ENCODE measurements at places on chromosomes 3 and 15. TPM values are rescaled to one million over a fixed set of nuclear protein-coding genes. Genes with fewer than 3 reads are reported as not detected.

ADAMTS17 gene
- 2.5 TPM for polyA plus RNA-seq

GPR87 gene
- not detected for polyA plus RNA-seq

FHIT gene
- polyA plus RNA-seq, result 28.2 TPM

FES gene
- 17.2 TPM for polyA plus RNA-seq

MINAR1 gene
- polyA plus RNA-seq, result 1.1 TPM

RTP4 gene
- 0.73 TPM for polyA plus RNA-seq

SLC22A14 gene
- 0.36 TPM for polyA plus RNA-seq

TMIE gene
- 1.3 TPM for polyA plus RNA-seq

TLR9 gene
- 0.09 TPM for polyA plus RNA-seq

SCAANT1 gene
- polyA plus RNA-seq, result 0.61 TPM

PRSS50 gene
- 5.1 TPM for polyA plus RNA-seq

CLASP2 gene
- 68.2 TPM for polyA plus RNA-seq

C15orf62 gene
- 5.0 TPM for polyA plus RNA-seq

SERINC4 gene
- not detected for polyA plus RNA-seq

AMIGO3 gene
- 2.3 TPM for polyA plus RNA-seq

- no peak for DNase-seq
Measured at GRCh38 chr3:169348929-169349621, 314.4 kb downstream of the MECOM start.

DNA sequence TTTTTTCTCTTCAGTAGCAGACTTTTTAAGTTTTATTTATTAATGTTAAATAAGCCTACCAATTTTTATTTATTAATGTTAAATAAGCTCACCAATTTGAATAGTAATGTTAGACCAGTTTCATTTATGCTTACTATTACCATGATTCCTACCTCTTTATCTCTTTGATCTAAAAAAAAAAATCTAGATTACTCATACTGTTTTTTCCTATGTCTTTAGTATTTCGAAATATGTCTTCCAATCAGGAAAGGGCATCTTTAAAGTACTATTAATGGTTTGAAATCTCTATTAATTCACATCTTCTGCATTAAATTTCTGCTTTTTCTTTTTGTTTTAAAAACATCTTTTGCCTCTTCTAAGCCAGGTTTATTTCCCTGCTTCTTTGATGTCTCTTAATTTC lies 27.5 kb upstream of the MAPKBP1 start:
- DNase-seq, result no peak

DNA sequence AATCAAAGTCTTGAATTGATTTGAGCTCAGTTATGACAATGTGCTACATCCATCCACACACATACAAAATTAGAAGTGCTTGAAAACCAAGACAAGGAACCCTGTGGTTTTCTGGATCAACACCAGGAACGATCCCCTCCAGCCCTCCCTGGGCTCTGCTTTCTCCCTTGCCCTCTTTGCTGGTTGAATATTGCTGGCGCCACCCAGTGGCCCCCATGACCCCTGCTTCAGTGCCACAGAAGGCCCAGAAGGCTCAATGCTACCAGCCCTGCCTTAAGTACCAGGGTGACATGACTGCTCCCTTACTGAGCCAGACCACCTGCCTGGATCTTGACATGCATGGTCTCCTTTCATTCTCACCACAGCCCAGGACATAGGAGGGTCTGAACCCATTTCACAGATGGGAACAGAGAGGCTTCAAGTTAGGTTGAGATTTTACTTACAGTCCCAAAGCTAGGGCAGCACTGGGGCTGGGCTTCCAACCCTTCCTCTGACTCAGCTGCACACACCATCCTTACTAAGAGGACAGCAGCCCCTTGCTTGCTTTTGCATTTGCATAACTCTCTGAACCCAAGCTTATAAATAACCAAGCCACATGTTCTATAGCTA lies 15.0 kb downstream of the IL12A start:
- DNase-seq, result no peak

- no peak for DNase-seq
Measured at GRCh38 chr3:142287866-142288638, 62.7 kb upstream of the GK5 start.

GRCh38 chr3:58529516-58530353 lies 7.3 kb downstream of the ACOX2 start:
- no peak for DNase-seq

DNA sequence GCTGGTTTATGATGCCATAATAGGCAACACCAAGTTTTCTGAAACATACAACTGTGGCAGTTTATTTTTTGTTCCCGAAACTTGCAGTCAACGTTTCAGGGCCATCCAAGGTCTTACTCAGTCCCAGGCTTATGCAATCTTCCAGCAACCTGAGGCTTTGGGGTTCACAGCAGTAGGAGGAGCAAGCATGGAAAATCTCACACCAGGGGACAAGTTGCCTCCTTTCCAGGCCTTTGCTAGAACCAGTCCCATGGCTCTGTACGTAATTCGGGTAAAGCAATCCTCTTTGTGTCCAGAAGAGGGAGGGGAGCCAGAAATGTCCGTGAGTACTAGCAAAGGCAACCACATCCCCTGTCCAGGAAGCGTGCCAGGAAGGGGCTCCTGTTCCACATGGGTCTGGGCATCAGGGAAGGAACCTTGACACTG lies 4.7 kb upstream of the FAM240A start:
- DNase-seq, result no peak

GRCh38 chr3:52144034-52144795 lies 10.0 kb downstream of the POC1A start:
- peak; percentile 69 for DNase-seq

- DNase-seq, result no peak
Measured at GRCh38 chr3:76024640-76025039, 239.3 kb upstream of the ZNF717 start.

- DNase-seq, result no peak
Measured at GRCh38 chr3:3127432-3128010, 781 bp downstream of the TRNT1 start.

GRCh38 chr3:122387709-122388108 lies 3.7 kb downstream of the FAM162A start:
- DNase-seq, result no peak

DNA sequence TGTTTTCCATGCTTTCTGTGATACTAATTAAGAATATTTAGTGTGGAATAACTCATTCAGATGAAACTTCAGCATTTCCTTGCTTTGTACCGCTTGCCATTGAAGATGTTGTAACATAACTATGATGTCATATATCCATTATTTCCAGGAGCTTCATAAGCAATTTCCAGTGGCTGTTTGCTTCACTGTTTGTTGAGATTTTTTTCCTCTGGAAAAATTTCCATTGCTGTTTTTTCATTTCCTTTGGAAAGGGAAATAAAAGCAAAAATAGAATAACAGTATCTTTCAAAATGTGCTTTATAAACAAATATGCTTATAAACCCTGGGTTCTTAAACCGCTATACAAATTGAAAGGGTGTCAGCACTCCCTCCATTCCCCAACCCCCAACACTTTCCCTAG lies 319.6 kb upstream of the SEMA6D start:
- no peak for DNase-seq

GRCh38 chr3:179865861-179866505 lies 170.8 kb downstream of the PEX5L start:
- DNase-seq, result peak; percentile 17

GRCh38 chr15:35506272-35506870 lies 39.6 kb downstream of the DPH6 start:
- DNase-seq, result peak; percentile 70

DNA sequence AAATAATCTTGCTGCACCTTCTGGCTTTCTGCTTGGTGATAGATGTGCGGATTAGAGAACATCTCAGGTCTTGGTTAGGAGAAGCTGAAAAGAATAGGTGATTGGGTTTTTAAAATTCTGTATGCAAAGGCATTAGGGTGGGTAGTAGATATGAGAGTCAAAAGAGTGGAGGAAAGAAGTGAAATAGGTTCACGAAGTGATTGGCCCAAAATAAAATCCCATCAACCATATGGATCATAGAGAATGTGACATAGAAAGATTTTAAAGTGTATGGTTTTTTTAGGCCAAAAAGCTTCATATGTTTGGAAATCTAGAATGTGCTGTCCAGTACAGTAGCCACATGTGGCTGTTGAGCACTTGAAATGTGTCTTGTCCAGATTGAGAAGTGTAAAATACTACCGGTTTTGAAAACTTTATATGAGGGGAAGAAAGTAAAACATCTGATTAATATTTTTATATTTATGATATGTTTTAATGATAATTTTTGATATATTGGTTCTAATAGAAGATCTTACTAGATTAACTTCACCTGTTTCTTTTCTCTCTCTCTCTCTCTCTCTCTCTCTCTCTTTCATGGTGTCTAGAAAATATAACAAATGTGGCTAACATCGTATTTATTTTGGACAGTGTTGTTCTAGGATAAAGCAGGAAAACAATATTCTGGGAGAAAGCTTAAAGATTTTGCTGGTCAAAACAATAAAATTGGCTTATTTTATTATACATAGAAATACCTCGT lies 2.9 kb downstream of the MBNL1 start:
- DNase-seq, result no peak

DNA sequence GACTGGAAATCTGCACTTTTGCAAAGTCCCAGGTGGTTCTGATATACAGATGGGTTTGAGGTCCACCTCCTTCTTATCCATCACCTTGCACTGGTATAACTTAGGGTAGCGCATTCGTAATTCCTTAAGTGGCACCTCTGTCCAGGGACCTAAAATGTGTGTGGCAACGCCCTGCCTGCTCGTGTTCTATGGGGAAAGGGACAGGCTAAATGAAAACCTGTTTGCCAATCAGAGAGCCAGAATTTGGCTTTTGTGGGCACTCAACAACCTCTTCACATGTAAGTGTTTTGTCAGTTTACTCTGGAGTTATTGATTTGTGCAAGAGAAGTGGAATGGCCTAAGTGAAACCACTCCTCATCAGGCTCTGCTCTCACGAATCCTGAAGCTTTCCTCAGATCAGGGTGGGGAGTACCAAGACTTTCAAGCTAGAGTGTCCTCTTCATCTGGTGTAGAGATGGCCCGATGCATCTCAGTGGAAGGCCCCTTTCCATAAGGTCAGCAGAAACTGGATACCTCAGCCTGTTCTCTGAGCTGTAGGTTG lies 138.3 kb downstream of the ALDH1A2 start:
- DNase-seq, result no peak

GRCh38 chr15:45641374-45641781 lies 6.5 kb downstream of the SQOR start:
- DNase-seq, result no peak

GRCh38 chr15:81895723-81896122 lies 150.1 kb downstream of the MEX3B start:
- no peak for DNase-seq

DNA sequence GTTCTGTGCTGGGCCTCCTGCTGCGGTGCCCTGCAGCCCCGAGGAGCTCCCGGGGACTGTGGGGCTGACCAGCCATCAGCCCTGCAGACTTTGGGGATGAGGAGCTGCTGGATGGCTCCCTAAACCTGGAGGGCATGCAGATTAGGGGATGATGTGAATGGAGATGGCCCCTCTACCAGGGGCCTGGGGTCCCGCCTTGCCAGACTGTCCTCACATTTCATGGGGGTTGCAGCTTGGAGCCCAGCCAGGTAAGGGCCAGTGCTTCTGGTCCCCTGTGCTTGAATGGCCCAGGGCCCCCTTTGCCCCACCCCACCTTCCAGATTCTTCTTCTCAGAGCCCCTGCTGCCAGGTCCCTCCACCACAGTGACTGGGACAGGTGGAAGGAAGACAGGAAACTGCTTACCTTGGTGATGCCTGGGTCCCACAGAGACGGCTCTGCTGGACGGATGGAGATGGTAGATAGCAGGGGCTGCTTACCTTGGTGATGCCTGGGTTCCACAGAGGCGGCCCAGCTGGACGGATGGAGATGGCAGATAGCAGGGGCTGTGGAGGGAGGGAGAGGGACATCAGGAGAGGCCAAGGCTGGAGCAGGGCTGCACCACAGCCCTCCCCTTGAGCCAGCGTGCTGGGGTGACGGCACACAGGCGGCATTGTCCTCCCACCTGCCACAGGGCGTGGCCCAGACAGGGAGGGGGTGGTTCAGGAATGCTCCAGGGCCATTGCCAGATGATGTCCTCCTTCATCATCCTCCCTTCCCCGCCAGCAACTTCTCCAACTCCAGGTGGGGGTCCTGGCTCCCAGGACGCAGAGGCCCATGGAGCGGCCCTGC lies at the start of gene SPTBN5:
TSS of gene SPTBN5 (minus strand) at position 632 of the 829 bp plus-strand sequence. CDS start at position 76, 556 bp downstream.
- DNase-seq, result no peak

GRCh38 chr3:64220161-64220914 lies 4.9 kb downstream of the PRICKLE2 start:
- DNase-seq, result no peak

GRCh38 chr3:149620291-149621020 lies 37.4 kb downstream of the WWTR1 start:
- DNase-seq, result no peak

- no peak for DNase-seq
Measured at GRCh38 chr3:58066842-58067241, 58.6 kb downstream of the FLNB start.

- no peak for DNase-seq
Measured at GRCh38 chr15:33865416-33865815, 102.9 kb upstream of the CHRM5 start.

- DNase-seq, result no peak
Measured at GRCh38 chr3:174208161-174208560, 651.0 kb upstream of the NAALADL2 start.

DNA sequence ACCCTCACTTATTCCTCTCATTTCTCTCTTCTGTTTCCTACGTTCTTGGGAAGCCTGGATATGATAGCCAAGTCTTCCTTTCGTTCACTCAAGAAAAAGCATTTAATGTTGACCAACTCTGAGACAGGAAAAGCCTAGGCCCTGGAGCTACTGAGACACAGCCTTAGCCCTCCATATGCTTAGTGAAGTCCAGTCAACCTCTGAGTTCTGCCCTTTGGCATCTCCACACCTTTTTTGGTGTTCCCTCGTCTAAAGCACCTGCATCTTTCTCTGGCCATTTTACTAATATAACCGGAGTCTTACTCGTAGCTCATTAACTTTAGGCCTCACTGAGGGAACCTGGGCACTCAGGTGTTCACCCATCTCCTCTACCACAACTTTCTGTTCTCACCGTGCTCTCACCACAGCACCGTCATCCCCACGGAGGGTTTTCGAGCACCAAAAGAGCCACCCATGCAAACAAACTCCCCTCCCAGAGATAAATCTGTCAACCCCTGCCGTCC lies 632 bp downstream of the MTHFS start:
- peak; percentile 9 for DNase-seq

DNA sequence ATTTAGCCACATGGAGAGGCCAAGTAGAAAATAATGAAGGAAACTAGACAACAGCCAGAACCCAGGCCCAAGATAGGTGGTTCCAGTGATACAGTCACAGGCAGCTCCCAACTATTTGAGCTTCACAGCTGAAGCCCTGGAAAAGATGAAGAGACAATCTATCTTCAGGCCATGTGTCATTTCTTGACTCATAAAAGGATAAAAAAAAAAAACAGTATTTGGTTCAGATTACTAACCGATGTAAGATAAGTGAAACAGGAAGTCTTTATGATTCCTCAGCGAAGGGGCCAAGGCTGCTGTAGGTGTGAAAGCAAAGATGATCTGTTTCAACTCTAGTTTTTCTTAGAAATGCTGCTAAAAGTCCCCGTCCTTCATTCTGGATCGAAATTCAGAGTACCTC lies 394.6 kb downstream of the ZNF385D start:
- DNase-seq, result no peak

DNA sequence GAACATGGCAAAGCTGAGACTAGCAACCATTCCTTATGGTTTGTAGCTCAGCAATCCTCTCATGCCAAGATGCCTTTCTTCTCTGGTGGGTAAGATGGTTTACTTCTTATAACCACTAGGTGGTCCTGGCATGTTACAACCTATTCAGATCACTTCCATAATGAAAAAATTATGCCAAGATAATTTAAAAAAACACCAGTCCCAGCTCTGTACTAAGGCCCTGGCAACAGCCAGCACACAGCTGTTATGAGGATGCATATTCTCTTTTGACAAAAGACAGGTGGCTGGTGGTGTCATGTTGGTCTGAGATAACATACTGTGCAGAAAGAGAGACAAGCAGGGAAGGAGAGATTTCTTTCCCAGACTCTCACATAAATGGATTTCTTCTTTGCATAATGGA lies 65.7 kb upstream of the FRMD4B start:
- no peak for DNase-seq

GRCh38 chr3:132352556-132353143 lies 35.4 kb downstream of the ACP3 start:
- peak; percentile 52 for DNase-seq

All from renal pelvis (tissue), 12 donors.